ENCODE measurements at places on chromosomes 16 and 17.
A peak's percentile ranks its signal among the peaks of the same experiment; 100 is the strongest.

DNA sequence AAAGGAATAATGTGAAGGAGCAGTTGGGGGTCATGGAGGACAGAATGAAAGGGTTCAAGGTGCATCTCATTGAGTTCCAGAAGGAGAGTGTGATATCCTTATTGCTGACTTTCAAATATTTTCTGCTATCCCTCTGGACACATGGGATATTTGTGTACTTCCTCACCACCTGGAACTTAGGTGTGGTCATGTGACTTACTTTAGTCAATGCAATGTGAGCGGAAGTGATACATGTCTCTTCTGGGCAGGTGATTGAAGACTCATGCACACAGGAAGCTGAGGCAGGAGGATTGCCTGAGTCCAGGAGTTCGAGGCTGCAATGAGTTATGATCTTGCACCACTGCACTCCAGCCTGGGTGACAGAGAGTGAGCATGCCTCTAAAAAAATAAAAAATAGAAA, 36.7 kb upstream of the TANC2 start:
- no peak for DNase-seq

DNA sequence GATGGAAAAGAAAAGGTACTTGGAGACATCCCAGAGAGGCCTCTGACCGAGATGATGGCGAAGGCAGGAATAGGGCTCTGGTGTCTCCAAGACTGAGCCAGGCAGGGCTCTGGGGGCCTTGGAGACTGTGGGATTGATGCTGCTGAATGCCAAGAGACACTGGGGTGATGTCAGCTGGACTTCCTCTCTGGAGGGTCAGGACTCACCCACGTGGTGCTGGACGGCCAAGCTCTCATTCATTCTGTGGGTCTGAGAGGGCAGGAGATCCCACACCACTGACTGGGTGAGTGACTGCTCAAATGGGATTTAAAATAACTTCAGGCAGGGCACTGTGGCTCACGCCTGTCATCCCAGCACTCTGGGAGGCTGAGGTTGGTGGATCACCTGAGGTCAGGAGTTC, 64.8 kb downstream of the NT5M start:
- no peak for DNase-seq

DNA sequence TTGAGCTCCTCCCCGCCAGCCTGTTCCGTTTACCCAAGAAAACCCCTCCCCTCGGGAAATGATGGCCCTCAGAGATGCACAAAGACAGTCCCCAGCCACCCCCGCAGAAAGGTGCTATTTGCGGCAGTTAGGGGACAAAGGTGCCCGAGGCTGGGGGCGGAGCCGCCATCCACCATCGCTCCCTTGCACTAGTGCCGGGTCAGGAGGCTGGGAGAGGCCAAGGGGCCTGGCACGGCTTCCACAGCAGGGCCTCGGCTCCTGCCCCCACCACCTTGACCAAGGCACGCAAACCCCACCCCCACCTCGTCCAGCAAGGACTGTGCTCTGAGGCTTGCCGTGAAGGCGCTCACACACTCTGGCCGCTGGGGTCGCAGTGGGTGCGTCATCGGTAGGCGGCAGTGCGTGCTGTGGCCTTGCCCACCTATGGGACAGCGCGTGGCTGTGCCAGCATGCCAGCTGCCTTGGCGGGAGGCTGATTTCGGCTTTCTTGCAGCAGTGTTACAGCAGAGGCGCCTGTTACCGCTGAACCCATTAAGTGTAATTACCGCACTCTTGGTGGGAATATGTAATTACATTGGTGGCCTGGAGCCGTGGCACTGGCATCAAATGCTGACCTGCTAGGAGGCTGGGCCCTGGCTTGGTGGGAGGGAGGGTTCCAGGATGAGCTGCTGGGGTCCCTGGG, 31.8 kb downstream of the TPSG1 start:
- DNase-seq = peak; percentile 50

GRCh38 chr17:1970843-1971384, 54.2 kb downstream of the RTN4RL1 start:
- DNase-seq = no peak

DNA sequence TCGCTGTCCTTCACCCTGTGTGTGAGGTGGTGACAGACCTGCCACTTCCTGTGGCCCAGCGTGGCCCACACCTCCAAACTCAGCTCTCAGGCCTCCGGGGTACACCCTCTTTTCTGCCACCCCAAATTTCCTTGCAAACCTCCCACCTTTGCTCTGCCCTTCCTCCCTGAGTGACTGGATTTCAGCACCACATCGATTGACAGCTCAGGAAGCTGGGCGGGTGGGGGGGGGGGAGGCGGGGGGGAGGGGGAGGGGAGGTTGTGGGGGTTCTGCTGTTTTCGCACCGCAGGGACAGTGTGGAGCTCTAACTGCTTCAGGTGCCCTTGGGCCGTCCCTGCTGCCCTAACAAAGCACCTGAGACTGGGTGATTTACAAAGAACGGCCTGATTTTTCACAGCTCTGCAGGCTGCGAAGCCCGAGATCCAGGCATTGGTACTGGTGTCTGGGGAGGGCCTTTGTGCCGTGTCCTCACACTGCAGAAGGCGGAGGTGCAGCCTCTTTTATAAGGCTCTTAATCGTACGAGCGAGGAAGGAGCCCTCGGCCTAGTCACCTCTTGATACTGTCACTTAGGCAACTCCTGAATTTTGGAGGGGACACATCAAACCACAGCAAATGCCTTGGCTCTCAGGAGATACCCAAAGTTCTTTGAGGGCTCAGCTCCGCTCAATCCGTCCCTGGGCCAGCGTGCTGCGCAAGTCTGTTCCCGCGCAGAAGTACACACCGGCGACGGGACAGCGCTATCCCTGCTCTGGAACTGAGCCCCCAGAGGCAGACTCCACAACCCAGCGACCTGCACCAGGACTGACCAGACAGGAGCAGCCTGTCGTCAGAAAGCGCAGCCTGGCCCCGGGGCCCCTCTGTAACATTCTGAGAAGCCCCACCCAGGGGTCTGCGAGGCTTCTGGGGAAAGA, 3.6 kb downstream of the NDUFAF8 start:
- peak; percentile 56 for DNase-seq

DNA sequence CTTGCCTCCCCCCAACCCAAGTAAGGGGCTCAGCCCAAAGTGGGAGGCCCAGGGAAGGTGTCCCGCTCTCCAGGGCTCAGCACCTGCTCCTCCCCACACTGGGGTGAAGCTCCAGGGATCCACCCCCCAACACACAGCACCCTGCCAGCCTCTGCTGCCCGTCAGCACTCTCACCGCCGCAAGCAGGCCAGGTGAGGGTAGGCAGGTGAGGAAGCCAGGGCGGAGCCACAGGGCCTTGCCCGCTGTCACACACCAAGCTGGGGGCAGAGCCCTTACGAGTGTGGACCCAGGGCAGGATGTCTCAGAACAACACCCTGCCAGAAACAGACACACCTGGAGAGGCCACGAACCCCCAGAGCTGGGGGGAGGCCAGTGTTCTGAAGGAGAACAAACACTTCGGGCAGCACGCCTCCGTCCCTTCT, 19.5 kb downstream of the PLLP start:
- no peak for DNase-seq

DNA sequence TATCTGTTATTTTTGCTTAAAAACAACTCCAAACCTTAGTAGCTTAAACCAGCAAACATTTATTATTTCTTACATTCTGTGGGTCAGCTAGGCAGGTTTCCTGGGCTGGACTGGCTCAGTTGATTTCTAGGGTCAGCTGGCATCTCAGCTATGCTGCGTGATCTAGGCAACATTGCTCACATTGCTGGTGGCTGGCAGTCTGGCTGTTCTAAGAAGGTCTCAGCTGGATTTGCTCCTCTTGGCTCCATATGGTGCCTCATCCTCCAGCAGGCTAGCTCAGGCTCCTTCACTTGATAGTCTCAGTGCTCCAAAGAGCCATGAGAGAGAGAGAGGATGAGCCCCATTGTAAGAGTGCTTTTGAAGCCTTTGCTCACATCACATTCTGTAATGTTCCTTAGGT, 470.6 kb upstream of the CDH5 start:
- no peak for DNase-seq
